ENCODE measurements at places on chromosomes 13 and 19. TPM values are rescaled to one million over a fixed set of nuclear protein-coding genes. Genes with fewer than 3 reads are reported as not detected.

ZNF93 gene
- 1.9 TPM for total RNA-seq

KASH5 gene
- total RNA-seq = not detected

RPS15 gene
- 387 TPM for total RNA-seq

TBXA2R gene
- 0.92 TPM for total RNA-seq

RNF113B gene
- not detected for total RNA-seq

Data from smooth muscle cell of bladder (primary cell).